GDM1 (cell line): ENCODE measurements at places on chromosomes 1 and 21.
A peak's percentile ranks its signal among the peaks of the same experiment; 100 is the strongest.

DNA sequence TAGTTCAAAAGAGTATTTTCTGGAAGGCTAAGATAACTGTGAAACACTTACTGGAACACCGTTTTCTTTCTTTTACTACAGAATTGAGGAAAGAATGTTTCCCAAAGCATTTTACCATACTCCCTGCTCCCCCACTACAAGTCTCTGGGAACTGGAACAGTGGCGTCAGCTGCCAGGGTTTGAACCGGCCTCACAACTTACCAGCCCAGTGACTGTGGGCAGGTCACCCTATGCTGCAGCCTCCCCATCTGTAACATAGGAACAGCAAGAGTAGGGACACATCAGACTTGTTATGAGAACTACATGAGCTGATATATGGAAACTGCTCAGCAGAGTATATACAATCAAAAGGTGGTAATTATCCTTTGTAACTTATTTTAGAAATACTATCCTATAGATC, 91.5 kb downstream of the PTPN14 start:
- no peak for DNase-seq

DNA sequence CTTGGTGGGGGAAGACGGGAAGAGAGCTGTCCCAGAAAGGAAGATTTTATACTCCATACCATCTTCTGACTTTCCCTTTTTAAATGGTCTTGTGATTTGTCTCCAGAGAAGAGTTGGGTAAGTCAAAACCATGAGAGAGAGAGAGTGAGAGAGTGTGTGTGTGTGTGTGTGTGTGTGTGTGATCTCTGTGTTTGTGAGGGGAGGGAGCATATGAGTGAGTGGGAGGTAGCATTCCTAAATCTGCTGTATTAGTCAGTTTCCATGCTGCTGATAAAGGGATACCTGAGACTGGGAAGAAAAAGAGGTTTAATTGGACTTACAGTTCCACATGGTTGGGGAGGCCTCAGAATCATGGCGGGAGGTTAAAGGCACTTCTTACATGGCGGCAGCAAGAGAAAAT, 102.0 kb upstream of the VANGL1 start:
- no peak for DNase-seq

- no peak for DNase-seq
Observed at GRCh38 chr1:151641229-151641628, 29.4 kb downstream of the SNX27 start.

GRCh38 chr21:35138665-35139381, 89.7 kb upstream of the RUNX1 start:
- DNase-seq = peak; percentile 12
